ENCODE measurements at places on chromosomes 4 and X.

DNA sequence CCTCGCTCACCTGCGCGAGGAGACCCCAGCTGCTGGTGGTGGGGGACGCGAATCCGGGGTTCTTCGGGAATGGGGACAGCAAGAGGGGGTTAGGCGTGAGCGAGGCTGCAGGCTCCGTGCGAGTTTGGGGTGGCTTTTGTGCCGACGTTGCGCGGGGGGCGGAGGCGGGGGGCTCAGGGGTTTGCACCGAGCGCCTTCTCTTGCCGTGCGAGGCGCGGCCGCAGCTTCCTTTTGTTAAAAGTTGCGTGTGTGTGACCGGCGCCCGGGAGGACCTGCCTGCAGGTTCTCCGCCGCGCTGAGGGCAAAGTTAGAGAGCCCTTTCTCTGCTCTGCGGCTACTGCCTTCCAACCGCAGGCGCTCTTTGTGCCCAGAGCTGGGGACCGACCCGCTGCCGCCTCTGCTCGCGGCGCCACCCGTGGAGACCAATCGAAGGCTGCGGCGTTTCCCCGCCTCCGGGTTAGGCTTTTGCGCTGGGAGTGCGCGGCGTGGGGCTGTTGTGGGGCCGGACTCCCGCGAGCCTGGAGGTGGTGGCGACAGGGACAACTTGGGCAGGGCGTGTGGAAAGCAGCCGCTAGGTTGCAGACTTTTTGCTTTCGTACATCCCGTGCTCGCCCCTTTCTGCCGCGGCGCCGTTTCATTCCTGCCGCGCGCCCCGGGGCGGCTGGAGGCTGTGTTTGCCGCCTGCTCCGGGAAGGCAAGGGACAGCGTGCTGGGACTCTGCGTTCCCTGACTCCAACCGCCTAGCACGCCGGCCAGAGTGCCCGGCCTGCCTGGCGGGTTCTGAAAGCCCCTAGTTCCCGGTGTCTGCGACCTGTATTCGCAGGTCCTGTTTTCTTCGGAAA is 716 bp downstream of the KIT start:
- DNase-seq = peak; percentile 26

GRCh38 chrX:9557521-9557920 is 92.7 kb downstream of the TBL1X start:
- no peak for DNase-seq

DNA sequence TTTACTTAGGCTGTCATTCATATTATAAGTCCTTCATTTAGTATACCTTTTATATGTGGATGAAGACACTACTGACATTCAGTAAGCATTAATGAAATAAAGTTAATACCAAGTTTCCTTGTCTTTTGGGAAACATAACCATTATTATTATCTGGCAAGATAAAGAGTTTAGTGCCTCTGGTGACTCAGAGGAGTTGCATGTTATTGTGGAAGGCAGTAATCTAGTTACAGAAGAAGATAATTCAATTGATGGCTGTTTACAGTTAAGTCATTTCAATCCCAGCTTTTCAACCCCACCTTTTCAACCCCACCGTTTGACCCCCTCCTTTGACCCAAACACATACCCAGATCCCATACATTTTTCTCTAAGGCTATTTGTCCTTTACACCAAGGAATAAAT is 143.8 kb downstream of the FANCB start:
- no peak for DNase-seq

- DNase-seq = peak; percentile 78
These were observed 35.8 kb upstream of the DYNLT3 start for GRCh38 chrX:37883196-37883595.

- DNase-seq = peak; percentile 94
These were observed 17.4 kb downstream of the QDPR start for GRCh38 chr4:17494258-17495190.

GRCh38 chr4:52659722-52660261 is 691 bp upstream of the USP46 start:
- no peak for DNase-seq

- DNase-seq = no peak
These were observed 187.7 kb upstream of the HCCS start for GRCh38 chrX:10923466-10923865.

DNA sequence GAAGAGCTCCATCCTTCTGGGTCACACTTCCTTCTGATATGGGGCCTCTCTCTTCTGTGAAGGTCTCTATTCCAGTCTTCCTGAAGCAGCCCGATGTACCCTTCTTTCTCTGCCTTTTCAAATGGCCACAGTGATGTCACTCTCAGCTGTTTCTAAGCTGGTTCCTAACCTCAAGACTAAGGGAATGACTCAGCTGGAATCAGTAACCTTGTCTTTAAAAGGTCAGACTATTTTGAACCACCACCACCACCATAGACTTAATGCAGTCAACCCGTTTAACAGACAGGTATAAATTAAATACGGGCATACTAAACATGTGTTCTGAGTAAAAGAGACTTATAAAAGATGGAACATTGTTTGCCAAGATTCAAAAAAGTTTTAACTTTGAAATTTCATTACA is 121.0 kb downstream of the PPA2 start:
- DNase-seq = peak; percentile 5

- DNase-seq = peak; percentile 62
These were observed 233.5 kb downstream of the ARHGAP24 start for GRCh38 chr4:85708468-85708867.

- DNase-seq = peak; percentile 53
These were observed 17.8 kb downstream of the ZNF81 start for GRCh38 chrX:47854474-47854873.

DNA sequence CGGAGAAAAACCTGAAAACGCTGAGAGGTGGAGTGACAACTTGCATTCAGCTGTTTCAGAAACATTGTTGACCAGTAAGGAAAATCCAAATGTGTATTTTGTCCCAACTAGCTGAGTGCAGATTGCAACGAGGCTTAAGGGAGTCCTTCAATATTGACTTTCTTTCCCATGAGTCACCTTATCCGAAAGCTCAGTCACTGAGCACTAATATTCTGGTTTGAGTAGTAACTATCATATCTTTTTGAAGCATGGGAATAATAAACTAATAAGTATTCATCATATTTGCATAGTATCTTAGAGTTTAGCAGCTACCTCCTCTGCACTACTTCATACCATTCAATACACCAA is 604.3 kb downstream of the PACRGL start:
- no peak for DNase-seq

DNA sequence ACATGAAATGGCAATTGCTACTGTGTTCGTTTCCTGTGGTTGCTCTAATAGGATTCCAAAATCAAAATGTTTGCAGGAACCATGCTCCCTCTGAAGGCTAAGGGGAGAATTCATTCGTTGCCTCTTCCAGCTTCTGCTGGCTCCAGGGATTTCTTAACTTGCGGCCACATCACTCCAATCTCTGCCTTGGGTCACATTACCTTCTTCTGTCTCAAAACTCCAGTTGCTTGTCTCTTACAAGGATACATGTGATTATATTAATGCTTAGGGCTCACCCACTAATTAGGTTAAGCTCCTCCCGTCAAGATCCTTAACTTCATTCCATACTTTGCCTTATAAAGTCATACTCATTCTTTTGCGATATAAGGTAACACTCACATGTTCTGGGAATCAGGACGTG is 208.4 kb downstream of the RBM46 start:
- no peak for DNase-seq

DNA sequence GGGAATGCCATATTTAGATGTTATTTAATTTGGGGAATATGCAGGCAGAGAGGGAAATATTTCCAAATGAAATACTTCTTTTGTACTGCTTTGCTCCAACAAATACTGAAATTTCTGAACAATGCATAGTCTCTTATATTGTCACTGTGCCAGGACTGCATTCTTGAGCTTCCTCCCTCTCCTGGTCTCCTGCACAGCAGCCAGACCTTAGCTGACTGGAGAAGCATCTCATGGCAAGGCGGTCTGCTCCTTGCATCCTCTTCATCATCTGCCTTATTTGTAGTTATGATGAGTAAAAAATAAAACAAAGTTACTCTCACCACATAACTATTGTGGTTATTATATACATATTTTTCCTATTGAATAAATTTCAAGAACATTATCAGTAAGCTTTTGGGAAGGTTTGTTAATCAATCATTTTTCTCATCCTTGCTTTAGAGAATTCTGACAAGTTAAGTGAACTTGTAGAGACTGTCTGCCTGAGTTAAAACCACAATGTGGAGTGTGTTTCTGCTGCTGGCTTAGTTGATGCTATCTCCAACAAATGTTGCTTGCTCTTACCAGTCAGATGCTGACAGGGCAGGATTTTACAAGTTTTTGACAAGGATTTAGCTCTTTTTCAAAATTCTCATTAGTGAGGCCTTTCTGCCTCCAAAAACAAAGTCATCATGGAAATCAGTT is 153.6 kb downstream of the SOWAHB start:
- DNase-seq = peak; percentile 25

GRCh38 chr4:102620697-102621497 is 119.7 kb downstream of the NFKB1 start:
- peak; percentile 67 for DNase-seq

- peak; percentile 38 for DNase-seq
These were observed 5.2 kb downstream of the MAP9 start for GRCh38 chr4:155371432-155372043.

DNA sequence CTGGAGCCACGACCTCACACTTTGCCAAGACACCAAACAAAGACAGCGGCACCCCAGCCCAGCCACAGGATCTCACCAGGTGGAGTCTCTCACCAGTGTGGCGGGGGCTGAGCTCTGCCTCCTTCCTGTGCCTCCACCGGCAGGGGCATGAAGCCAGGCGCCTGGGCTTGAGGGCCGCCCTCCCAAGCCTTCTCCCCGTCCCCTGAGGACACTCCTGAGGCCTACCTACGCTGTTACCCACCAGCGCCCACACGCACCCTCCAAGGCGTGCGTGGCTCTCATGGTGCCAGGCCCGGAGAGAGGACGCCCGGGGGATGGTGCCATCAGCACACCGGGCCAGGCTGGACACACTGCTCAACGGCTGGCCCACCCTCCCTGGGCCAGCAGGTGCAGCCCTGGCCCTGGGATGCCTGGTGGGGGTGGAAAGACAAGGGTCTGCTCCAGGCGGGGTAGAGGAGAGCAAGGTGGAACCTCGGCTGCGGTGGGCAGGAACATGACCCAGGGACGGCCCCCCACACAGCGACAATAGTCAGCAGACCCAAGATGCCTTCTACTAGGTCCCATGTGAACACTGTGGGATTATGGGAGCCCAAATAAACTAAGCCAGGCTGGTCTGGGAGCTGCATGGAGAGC is 22.1 kb downstream of the NELFA start:
- no peak for DNase-seq

DNA sequence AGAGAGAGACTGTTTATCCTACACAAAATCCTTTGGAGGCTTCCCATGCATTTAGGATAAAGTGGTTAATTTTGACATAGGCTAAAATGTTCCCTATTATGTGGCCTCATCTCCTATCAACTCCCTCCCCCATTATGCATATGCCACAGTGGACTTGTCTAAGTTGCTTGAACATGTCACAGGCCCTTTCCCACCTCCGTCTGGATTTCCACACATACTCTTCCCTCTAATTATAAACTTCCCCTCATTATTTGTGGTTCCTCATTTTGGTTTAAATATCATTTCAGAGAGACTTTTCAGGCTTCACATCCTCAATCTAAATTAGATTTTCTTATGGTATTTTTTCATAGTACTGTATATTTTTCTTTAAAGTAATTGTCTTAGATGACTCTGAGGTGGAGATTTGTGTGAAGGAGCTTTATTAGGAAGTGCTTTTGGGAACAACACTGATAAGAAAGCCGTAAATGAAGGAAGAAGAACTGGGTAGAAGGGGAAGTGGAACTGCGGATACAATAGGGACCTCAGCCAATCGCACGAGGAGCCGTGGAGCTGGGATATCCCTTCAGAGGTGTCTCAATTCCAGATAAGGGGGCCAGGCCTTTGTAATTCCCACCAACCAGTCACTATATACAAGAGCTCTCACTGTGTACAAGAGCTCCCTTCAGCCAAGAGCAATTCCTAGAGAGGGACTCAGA is 7.9 kb downstream of the C4orf17 start:
- no peak for DNase-seq

DNA sequence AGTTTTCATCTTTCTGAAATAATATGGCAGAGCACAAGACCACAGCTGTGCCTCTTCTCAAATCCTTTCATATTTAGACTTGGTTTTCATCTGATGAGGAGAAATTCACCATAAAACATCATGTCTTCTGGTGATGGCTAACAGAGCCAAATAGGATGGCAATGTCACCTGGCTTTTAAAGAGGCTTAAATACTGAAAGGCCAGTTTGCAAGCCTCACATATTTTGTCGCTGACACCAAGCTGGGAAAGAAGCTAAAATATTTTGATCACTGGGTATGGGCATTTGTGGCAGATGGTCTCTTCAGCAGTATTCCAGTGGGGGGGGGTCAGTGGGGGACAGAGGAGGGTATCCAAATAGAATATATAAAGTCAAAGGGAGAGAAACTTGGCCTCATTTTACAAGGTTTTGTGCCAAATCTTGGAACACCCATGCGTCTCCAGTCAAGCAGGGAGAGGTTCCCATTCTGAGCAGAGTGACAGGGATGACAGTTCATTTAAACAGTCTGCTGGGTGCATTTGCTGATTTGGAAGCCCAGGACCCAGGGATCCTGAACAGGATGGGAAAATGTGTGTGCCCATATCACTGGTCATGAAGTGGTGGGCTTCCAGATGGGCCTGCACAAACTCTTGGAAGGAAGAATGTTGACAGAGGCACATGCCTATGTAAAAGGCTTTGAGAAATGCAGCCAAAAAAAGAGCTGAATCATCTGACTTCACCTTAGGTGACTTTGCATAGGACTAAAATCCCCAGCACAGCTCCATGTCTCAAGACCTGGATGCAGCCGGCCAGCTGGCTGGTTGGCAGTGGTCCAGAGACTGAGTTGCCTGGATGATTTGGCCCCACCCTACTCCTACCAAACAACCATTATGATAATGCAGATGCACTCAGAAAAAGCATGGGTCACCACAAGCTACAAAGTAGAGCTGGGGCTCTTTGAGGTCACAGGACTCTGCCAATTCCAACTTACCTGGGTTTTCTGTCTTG is 484.4 kb upstream of the NR3C2 start:
- DNase-seq = no peak

- DNase-seq = no peak
These were observed 48.3 kb downstream of the PDK3 start for GRCh38 chrX:24513416-24513815.

- no peak for DNase-seq
These were observed 110.0 kb downstream of the ATRX start for GRCh38 chrX:77675986-77676385.

DNA sequence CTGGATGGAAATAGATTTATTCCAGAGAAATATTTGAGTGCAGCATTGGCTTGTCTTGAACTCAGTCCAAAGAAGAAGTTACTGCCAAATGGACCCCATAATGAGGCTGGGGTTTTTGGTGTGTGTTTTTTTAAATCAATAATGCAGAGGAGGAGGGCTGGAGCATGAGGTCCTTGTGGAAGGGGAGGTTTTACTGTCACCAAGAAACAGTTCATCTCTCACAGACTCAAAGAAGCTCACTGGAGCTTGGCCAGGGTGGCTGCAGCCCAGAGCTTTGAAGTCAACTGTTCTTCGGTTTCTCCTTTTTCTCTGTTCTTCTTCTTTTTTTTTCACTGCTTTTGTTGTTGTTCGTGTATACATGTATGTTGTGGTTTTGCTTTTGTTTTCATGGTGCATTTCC is 377.7 kb downstream of the FBXW7 start:
- no peak for DNase-seq

- no peak for DNase-seq
These were observed 152.9 kb downstream of the COL4A6 start for GRCh38 chrX:108285356-108285755.

Measured in SK-MEL-5 (cell line).